ENCODE measurements at places on chromosomes 6 and 20.

DNA sequence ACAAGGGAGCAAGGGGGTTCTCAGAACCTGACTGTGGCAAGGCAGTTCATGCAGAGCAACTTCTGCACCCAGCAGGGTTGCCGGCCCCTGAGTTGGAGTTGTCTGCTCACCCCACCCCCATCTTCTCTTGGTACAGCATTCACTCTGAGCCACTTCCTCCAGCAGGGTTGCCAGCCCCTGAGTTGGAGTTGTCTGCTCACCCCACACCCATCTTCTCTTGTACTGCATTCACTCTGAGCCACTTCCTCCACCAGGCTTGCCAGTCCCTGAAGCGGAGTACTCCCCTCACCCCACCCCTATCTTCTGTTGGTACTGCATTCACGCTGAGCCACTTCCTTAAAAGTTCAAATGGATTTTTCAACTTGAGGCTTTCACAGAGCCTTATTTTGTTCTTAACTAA lies 79.7 kb upstream of the SYNDIG1 start:
- no peak for DNase-seq

DNA sequence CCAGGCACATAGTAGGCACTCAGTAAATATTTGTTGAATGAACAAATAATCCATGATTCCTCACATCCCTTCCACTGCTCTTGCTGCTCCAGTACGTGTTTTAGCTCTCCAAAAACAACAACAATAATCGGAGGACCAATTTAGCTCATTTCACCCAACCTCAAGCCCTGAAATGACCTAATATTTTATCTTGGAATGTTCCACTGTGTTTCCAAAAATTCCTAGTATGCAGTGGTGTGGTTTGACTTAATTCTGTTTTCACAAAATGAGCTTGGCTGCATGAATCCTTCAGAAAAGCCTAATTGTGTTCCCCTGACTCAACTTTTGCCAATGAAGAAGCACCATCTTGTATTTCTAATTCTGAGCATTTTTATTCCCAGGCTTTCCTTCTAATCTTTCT lies 168.0 kb upstream of the PHACTR1 start:
- DNase-seq: peak; percentile 70

DNA sequence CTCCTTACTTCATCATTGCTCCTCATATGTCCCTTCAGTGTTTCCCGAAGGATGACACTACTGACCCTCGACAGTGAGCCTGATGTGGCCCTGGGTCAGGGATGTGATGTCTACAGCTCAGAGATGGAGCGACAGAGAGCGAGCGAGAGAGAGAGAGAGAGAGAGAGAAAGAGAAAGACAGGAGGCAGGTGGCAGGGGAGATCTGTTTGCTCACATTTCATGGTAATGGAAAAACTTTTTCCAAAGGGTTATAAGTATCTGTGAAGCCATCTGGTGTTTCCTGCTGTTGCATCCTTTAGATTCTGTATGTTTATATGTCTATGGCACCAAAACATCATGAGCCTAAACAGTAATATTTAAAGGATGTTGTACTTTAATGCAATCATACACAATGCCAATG lies 77.2 kb downstream of the PPP1R3G start:
- DNase-seq: no peak

DNA sequence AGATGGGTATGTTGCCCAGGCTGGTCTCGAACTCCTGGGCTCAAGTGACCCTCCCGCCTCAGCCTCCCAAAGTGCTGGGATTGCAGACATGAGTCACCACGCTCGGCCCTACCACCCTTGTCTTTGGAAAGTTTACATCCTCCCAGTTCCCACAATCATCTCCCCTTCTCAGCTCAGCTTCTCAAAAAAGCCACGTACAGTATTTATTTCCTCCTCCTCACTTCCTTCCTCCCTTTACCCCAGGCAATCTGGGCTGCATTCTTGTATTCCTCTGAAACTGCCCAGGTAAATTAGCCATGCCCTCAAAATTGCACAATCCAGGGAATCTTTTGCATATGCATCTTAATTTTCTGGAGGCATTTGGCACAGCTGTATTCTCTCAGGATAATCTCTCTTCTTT lies 7.4 kb upstream of the SLC23A2 start:
- DNase-seq: no peak

- no peak for DNase-seq
These were observed 157.6 kb downstream of the FOXA2 start for GRCh38 chr20:22426772-22427171.

DNA sequence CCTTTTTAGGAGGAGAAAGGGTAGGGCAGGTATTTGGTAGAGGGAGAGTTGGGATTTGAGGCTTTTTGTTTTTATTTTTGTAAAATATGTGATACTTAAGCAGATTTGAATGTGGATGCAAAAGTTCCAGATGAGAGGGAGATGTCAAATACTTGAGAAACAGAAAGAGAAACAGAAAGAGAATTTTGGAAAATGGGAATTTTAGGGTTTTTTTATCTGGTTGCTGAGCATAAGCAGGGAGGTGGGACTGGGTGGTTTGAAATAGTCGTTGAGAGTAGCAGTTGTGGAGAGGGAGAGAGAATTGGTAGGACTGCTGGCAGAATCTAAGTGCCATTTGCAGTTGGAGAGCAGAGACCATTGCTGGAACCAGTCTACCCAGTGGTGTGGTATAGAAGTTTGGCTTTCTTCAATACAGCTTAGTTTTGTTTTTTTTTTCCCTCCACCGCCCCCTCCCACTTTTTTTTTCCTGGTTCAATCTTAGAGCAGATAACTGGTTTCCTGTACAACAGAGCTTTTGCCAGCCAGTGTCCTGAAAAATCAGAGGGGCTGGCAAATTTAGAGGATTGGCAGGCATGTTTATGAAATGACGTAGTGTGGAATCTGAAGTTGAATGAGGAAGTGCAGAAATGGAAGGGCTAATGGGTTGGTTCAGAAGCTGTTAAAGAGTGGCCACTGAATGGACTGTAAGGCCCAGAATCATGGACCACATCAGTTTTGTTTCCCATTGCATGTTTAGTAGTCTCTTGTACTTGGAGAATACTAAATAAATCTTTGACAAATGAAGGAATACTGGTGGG lies 68.7 kb downstream of the ATRN start:
- DNase-seq: no peak

DNA sequence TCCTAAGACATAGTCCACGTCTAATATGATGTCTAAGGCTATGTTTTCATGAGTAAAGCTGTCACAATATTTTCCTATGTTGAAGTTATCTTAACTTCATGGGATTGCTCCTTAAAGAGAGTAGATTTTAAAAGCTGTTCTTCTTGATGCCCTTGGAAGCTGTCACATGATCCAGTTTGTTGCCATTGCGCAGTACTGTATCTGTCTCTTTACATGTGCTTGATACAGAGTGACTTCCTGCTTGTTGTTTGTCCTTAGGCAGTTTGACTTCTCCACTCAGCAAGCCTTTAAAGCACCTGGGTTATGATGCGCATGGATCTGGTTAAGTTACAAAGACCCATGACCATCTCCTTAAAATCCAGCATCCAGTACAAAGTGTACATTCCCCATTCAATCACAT lies 85.4 kb downstream of the CDYL start:
- no peak for DNase-seq

- no peak for DNase-seq
These were observed 213.0 kb upstream of the FAM83B start for GRCh38 chr6:54633601-54634000.

DNA sequence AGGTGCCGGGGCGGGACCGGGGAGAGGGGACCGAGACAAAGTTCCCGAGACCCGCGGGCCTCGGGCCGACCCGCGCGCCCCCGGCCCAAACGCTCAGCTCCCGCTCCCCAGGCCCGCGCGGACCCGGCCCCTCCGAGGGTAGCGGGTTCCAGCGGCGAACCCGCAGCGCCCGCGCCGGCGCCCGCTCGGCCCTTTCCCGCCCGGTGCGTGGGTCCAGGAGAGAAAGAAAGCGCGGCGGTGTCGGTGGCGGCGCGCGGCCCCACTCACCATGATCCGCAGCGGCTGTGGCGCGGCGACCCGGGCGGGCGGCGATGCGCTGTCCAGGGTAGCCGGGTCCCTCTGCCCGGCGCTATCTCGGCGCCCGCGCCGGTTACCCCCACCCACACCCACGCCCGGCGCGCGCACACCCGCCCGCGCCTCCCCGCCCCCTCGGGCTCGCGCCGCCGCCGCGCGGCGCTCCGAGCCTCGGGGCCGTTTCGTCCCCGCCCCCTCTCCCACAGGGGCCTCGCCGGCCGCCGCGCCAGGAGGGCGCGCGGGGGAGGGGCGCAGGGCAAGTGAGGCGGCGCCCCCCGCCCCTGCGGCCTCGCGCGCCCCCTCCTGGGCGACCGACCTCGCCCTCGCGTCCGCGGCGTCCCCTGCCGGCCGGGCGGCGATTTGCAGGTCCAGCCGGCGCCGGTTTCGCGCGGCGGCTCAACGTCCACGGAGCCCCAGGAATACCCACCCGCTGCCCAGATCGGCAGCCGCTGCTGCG lies at the start of gene ELOVL2:
TSS of gene ELOVL2 (minus strand) at position 345 of the 751 bp plus-strand sequence. CDS start at position 270, 75 bp downstream.
- no peak for DNase-seq

- no peak for DNase-seq
These were observed 4.9 kb upstream of the EEF1A1 start for GRCh38 chr6:73525546-73526330.

DNA sequence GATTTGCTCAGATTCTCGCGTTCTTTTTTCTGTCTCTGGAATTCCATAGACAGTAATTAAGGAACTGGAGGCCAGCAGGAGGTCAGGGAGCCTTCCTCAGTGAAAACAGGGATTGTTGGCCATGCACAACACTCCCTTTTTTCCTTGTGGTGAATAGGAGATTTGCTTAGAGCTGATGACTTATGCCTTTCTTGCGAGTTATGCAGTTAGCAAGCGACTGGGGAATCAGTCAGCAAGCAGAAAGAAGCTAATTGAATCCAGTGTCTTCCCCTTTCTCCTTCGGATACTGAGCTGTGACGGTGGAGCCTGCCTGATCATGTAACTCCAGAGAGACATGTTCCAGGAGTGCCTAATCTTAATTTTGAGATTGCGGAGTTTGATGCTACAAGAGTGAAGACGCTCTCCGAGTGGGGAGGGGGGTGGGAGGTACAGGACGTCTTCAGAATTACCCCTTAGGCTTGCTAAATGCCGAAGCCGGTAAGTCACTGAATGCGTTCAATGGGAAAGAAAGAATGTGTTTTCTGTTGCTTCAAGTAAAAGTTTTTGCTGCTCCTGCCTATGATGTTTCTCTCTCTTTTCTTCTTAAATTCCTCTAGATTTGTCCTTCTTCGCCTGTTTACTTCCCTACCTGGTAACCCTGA lies 165.9 kb downstream of the SASH1 start:
- DNase-seq: no peak

- no peak for DNase-seq
These were observed 844.3 kb downstream of the TBC1D32 start for GRCh38 chr6:120489941-120490340.

DNA sequence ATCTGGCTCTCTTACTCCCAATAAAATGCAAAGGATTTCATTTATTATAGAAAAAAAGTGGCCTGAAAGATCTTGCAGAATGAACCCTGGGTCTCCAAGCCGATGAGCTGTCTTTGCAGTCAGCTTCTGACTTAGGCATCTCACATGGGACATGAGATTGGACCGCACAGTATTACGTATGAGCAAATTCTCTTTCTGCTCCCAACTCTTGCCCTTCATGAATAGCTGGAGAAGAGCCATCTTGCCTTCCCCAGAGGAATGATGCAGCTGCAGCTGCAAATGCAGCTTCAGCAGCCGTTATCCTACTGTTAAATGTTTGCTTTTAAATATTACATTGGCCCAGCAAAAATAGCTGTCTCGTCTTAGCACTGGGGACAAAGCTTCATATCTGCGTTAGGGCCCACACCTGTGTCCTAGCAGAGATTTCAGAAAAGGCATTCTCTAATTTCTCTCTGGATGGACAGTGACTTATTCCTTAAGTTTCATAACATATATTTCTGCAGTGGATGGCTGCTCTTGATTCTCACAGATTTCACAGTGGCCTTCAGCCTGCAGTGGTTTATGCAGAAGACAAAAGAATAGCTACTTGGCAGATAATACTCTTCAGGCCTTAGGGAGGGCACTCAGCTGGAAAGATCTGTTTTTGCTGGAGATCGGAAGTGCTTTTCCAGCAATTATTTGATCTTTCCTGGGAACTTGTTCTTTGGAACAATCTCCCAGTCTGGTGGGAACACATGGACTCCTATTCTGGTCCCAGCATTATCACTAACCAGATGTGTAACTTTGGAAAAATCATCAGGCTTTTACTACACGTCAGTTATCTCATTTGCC lies 129.2 kb downstream of the FYN start:
- peak; percentile 62 for DNase-seq

GRCh38 chr20:44084891-44085290 lies 102.1 kb downstream of the JPH2 start:
- DNase-seq: no peak

- DNase-seq: no peak
These were observed 45.8 kb upstream of the JARID2 start for GRCh38 chr6:15200087-15200486.

- DNase-seq: peak; percentile 39
These were observed 103.8 kb downstream of the KHDC1L start for GRCh38 chr6:73121421-73121993.

GRCh38 chr6:51613558-51613957 lies 473.9 kb downstream of the PKHD1 start:
- DNase-seq: no peak

DNA sequence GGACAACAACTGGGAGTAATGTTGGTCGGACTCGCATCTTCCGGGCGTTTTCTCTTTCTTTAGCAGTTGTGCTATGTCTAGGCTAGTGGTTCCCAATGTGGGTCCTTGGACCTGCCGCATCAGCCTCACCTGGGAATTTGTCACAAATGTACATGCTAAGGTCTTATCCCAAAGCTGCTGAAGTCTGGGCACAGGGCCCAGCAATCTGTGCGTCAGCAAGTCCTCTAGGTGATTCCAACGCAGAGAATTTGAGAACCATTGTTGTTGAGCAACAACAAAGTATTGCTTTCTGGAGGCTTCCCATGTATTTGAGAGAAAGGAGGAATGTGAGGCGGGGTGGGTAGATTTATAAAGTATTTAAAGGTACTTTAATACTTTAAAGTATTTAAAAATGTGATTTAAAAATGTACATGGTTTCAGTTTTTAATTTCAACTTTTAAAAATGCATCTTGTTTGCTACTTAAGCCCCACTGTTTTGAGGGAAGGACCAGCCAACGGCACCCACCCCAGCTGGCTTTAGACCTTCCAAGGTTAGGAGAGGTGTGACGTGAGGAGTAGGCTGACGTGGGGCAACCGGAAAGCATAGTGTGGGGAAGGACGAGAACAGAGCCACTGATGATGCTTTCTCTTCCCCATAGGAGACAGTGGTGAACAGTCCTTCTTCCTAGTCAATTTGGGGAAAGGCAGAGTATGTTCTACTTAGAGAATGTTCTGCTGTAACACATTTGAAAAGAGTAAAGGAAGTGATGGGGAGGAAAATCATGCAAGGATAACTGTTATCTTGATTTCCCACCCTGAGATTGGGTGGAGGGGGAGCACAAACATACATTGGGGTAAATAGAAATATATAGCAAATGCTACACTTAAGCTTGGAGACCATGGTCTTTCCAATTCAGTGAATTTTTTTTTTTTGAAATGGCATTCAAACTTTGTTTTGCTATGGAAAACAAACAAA lies 4.3 kb downstream of the UST start:
- no peak for DNase-seq

GRCh38 chr6:159989492-159990480 lies 20.9 kb downstream of the IGF2R start:
- no peak for DNase-seq

GRCh38 chr6:40992746-40993145 lies 46.3 kb downstream of the UNC5CL start:
- no peak for DNase-seq
